H7 (cell line): ENCODE measurements at places on chromosomes 12 and 14.
A peak's percentile ranks its signal among the peaks of the same experiment; 100 is the strongest.

GRCh38 chr12:88693837-88694445 lies 113.7 kb upstream of the KITLG start:
- DNase-seq: no peak

GRCh38 chr12:54207539-54208294 lies 18.9 kb upstream of the SMUG1 start:
- peak; percentile 93 for DNase-seq

GRCh38 chr14:52094546-52095271 lies 25.9 kb upstream of the NID2 start:
- DNase-seq: no peak

- DNase-seq: no peak
These were observed 10.6 kb downstream of the ADSS1 start for GRCh38 chr14:104734601-104734990.

DNA sequence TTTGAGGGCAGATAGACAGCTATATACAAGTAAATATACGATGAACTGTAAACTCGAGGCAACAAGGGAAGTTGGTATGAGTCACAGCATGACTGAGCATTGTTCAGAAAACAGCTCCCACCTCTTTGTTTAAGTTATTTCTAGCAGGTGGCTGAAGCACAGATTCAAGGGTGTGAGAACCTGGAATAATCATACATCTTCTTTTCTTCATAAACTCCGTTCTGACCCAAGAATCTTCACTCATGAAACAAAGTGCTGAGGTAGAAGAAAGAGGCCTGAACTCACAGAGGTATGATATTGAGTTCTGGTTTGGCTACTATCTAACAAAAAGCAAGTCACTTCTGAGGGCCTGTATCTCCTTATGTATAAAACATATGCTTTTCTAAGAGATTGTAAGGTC lies 364.1 kb upstream of the KITLG start:
- DNase-seq: no peak

DNA sequence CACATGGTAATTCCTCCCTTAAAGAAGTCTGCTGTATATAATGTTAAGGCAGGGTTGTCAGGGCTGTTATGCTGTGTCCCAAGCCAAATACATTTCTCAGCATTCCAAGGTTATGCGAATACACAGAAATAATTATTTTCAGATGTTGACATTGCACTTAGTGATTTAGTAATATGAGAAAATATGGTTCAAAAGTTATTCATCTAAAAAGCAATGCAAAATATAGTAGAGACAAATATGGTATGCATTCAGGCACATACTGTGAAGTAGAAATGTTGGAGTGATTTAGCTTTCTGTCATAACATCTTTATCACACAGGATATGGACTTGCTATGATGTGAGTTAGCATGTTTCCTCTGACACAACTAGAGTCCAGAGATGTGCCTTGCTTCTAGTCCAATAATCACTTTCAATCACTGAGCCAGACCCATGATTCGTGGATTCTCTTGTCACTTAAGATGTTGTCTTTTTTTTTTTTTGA lies 70.0 kb downstream of the PDE3A start:
- no peak for DNase-seq
